GM12891 (cell line): ENCODE measurements at places on chromosomes 2 and 18.

GRCh38 chr2:157216286-157216965 is 41.1 kb upstream of the GALNT5 start:
- no peak for DNase-seq

DNA sequence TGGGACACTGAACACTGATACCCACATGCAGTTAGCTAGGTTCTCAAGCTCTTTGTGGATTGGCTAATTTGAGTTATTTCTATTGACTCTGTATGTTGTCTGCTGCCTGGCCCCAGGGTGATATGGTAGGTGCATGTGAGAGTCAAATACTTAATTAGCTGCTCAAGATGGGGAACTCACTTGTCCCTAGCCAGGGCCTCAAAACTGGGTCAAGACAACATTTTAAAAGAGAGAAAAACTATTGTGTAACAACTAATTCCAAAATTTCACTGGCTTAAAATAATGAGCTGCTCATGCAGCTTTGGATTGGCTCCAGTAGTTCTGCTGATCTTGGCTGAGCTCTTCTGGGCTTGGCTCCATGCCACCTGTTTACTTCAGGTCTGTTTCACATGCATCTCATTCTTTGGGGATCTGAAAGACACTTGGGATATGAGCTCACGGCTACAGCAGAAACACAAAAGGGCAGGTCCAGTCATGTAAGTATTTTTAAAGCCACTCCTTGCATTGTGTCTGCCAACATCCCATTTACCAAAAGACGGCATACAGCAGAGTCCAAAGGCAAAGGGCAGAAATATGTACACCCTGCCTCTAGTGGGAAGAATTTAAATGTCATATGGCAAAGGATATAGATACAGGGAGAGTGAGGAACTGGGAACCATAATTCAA is 716.8 kb downstream of the SUCLG1 start:
- DNase-seq: no peak

GRCh38 chr2:72964146-72964525 is 46.8 kb downstream of the EMX1 start:
- DNase-seq: no peak

DNA sequence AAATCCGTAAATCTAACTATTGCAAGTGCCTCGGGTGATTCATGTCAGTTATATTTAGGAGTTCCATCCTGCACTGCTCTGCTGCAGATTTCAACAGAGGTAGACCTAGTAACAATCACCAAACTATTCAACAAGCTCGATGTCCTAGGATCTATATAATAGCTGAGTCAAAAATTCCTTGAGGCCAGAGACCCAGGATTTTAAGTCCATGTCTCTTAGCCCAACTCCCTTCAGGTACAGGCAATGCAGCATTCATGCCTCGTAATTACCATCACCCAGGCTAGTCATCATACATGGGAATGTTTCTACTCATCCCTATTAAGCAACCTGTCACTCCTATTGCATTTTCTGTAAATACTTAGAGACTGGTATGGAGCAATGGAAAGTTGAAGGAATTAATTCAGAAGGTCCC is 729 bp downstream of the TM4SF20 start:
- no peak for DNase-seq

GRCh38 chr2:196149948-196150347 is 21.4 kb downstream of the STK17B start:
- no peak for DNase-seq

DNA sequence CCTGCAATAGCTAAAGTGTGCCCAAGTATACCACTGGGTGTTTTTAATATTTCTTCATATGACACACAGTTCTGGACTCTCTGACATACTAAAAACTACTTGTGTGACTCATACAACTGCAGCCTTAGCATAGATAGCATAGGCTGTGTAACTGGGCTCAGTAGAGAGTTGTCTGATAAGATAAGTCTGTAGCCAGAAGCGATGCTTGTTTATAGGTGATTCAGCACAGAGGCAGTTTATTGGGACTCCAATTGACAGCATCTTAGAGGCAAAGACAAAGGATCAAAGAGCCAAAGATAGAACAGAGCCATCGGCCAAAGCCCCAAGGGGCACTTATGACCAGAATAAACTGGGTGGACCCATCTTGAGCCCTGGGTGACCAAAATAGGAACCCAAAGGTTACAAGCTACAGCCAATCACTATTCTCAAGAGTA is 42.3 kb downstream of the AAK1 start:
- DNase-seq: no peak
